Forelimb muscle (tissue), 1 donor: ENCODE measurements at places on chromosomes 6 and 20. TPM values are rescaled to one million over a fixed set of nuclear protein-coding genes. Genes with fewer than 3 reads are reported as not detected.

DNA sequence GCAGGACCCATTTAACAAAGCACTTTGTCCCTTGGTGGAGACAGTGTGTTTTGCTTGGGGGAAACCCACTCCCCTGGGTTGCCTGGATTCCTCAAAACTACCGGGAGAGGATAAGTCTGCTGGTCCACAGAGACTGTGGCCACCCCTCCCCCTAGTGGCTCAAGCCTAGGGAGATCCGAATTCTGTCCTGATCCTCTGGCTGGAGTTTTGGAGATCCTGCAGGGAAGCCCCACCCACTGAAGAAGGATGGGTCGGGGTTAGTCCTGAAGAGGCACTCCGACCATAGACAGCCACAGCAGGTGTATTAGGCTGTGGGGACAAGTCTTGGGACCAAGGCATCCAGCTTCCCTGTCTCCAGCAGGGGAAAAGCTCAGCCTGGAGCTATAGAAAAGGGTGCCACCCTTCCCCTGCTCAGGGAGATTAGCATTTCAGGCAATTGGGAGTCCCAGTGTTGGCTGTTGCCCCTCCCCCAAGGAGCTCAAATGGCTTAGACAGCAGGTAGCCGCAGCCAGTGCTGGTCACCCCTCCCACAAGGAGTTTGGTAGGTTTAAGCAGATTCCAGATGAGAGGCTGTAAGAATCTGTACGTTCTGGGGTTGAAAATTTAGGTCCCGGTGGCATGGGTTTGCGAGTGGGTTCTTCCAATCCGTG, 750.0 kb downstream of the TBC1D32 start:
- DNase-seq: no peak

- DNase-seq: no peak
Observed at GRCh38 chr6:152223636-152224035, 413.5 kb downstream of the SYNE1 start.

GRCh38 chr20:49969234-49969633, 13.5 kb upstream of the SNAI1 start:
- DNase-seq: no peak

GRCh38 chr6:10418361-10418861, 3.5 kb upstream of the TFAP2A start:
- DNase-seq: no peak

DNA sequence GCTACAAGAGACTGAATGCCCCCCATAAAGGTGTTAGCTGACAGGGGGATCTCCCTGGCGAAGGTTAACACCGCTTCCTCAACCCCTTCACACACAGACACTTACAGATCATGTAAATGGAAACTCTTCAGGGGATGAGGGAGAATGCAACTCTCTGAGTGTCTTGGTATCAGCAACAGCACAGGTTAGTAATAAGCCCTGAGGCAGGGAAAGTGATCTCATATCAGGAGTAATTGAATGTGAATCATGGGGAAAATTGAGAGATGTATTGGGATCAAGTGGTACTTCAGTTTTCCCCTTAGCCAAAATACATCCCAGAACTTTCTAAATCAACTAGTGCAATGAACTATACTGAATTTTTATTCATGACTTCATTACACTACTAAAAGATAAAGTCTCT, 23.8 kb downstream of the OR2J3 start:
- no peak for DNase-seq

DNA sequence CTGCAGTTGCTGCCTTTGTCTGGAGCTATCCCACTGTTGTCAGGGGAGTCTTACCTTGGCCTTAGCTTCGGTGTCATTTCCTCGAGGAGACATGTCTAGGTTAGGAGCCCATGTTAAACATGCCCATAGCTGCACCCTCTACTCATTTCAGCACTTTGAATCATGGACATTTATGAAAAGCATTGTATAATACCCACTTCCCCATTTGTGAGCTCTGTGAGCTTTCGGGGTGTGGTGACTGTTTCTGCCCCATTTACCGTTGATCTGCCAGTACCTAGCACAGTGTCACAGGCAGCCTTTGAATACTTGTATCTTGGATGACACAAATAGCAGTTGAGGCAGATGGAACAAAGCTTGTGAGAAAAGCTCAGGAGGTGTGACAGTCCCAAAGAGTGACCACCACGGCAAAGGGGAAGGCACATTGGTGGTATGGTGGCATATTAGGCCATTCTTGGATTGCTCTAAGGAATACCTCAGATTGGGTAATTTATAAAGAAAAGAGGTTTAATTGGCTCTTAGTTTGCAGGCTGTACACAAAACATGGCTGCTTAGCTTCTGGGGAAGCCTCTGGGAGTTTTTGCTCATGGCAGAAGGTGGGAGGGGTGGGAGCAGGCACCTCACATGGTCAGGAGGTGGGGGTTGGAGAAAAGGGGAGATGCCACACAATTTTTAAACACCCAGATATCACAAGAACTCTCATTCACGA, 42.0 kb downstream of the JARID2 start:
- no peak for DNase-seq

GRCh38 chr20:22338140-22338708, 246.1 kb downstream of the FOXA2 start:
- no peak for DNase-seq

DNA sequence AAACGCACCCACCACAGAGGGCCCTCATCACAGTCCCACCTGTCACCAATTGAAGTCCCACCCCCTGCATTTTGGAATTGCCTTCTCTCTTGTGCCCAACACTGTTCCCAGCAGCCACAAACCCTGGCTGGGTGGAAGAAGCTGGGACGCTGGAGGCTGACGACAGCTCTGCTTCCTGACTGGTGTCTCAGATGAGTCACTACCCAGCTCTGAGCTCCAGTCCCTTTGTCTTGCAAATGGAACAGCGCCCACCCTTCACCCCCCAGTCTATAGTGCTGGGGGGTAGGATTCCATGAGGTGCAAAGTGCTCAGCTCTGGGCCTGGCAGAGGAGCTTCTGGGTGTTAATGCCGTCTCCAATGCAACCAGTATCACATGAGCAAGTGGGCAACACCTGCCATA, 85.3 kb downstream of the DLGAP4 start:
- no peak for DNase-seq

GRCh38 chr6:43705996-43706395, 18.4 kb upstream of the MRPS18A start:
- DNase-seq: no peak

GRCh38 chr20:53929974-53930650, 140.3 kb downstream of the BCAS1 start:
- no peak for DNase-seq

- DNase-seq: no peak
Observed at GRCh38 chr6:62446647-62447316, 160.8 kb upstream of the KHDRBS2 start.

- DNase-seq: no peak
Observed at GRCh38 chr20:44057698-44058675, 129.0 kb downstream of the JPH2 start.

GRCh38 chr6:33665957-33666356, 44.8 kb downstream of the ITPR3 start:
- DNase-seq: no peak

GRCh38 chr6:87791485-87791884, 89.5 kb upstream of the AKIRIN2 start:
- DNase-seq: no peak

DNA sequence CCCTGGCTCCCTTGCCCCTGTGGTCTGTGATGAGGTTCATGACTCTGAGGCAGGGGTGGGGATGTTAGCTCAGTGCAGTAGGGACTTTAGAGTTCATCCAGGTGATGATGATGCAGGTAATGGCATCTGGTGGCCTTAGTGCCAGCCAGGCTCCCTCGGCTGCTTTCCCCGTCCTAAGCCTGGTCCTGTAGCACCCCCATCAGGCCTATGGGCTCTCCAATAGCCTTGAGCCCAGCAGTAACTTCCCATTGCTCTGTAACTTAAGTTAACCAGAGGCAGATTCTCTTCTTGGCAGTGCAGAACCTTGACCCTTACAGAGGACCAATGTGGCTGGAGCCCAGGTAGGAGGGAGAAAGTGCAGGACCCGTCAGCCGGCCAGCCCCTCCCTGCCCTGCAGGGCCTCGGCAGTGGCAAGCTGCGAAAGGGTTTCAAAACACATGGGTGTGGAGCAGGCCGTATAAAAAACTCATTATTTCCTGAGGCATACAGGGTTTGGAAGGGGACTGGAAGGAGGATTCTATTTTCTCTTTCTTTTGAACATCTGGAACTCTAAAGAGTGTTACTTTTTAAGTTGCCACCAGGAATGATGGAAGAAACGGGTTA, 406.9 kb downstream of the CDH26 start:
- no peak for DNase-seq

- no peak for DNase-seq
Observed at GRCh38 chr6:136411453-136412354, 122.1 kb upstream of the BCLAF1 start.

- no peak for DNase-seq
Observed at GRCh38 chr20:44649976-44650375, 1.5 kb downstream of the ADA start.

The AK9 gene
- polyA plus RNA-seq: 6.5 TPM

The DYNLT2 gene
- 2.9 TPM for polyA plus RNA-seq

The CCDC170 gene
- 0.49 TPM for polyA plus RNA-seq

The FGD2 gene
- polyA plus RNA-seq: 3.8 TPM

The ACTL10 gene
- 0.33 TPM for polyA plus RNA-seq

The IBTK gene
- polyA plus RNA-seq: 34.0 TPM

The MLN gene
- polyA plus RNA-seq: not detected

The ZSCAN31 gene
- 8.5 TPM for polyA plus RNA-seq
